ENCODE measurements at places on chromosomes 6 and 20.

DNA sequence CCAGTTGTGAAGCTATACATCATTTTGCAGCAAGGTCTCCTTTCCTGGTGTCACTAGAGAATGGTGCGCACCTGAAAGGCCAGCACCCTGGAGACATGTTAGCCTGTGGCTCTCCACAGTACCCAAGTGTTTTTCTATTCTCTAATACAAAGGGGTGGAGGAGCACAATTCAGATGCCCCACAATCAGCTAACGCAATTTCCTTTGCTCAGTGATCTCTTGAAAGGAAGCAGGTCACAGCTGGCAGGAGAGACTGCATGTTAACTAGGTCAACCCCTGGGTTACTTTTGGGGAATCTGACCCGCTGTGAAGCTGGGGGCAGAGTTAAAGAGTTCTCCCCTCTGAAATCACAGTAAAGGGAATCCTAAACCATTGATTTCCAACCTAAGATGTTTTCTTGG is 92.5 kb downstream of the B3GAT2 start:
- no peak for DNase-seq

DNA sequence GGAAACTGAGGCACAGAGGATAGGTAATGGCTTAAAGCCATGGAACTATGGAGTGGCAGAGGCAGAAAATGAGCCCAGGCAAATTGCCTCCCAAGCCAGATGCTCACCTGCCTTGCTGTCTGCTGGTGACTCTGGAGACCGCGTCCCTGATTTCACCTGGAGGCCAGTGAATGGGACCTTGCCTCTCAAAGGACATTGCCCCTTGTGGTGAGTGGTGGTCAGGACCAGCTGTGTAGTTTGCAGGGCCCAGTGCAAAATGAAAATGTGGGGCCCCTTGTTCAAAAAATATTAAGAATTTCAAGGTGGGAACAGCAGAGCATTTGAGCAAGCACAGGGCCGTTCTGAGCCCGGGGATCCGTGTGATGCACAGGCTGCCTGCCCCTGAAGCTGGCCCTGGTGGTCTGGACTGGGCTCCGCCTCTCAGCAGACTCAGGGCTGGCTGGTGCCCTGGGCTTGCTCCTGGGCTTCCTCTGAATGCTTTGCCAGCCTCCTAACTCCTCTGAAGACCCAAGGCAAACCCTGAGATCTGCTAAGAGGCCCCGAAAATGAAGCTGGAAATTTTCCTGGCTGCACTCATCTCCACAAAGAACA is 19.8 kb upstream of the KCNG1 start:
- DNase-seq = no peak

DNA sequence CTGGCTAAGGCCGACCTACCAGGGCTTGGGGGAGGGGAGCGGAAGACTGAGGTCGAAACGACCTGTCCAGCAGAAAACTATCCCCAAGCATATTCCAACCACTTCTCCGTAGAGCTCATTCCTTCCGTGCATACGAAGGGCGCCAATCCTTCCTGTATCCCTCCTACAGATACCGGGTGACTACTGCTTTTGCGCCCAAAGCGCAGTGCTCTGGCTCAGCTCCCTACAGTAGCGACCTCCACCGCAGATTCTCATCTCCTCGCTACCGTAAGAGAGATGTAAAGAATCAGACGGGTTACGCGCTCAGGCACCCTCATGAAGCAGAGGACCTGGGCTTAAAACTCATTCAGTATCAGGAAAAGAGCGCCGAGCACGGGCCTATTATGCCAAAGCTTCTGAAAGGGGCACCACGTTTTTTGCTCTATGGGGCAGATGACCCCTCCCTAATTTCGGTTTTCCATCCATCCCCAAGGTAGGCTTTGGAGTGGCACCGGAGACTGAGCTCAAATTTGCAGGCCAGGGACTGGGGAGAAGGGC is 563 bp upstream of the NNAT start:
- no peak for DNase-seq

DNA sequence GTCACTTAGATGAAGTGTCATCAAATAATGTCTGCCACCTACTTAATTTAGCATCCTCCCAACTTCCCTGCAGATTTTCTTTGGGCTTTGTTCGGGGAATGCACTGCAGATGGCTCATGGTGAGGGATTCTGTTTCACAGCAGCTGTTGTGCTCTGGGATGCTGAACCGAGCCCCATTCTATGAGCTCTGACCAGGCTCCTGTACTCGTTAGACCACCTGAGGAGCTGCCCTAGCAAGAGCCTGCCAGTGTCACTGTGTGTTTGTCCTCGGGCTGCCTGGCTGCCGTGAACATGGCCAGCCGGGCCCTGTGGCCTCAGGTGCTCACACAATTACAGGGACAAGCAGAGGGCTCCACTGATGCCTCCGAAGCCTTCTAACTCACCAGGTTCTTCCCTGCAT is 238.8 kb upstream of the ECI2 start:
- DNase-seq = no peak

DNA sequence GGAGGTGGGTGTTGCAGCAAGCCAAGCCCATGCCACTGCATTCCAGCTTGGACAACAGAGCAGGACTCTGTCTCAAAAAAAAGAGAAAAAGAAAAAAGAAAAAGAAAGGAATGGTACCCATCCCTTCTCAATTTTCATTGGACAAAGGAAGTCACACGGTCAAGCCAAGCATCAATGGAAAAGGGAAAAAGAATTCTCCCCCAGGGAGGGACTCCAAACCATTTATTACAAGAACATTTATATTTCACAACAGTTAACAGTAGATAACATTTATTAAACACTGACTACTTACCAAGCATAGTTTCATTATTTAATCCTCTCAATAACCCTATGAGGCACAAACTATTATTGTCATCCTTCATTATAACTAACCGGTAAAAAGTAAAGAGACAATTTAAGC is 6.6 kb upstream of the KIF13A start:
- no peak for DNase-seq

- DNase-seq = peak; percentile 62
Observed at GRCh38 chr6:43509142-43509983, 783 bp downstream of the LRRC73 start.

- DNase-seq = no peak
Observed at GRCh38 chr6:155850408-155850841, 394.8 kb upstream of the NOX3 start.

- no peak for DNase-seq
Observed at GRCh38 chr6:3409699-3410384, 47.0 kb downstream of the SLC22A23 start.

DNA sequence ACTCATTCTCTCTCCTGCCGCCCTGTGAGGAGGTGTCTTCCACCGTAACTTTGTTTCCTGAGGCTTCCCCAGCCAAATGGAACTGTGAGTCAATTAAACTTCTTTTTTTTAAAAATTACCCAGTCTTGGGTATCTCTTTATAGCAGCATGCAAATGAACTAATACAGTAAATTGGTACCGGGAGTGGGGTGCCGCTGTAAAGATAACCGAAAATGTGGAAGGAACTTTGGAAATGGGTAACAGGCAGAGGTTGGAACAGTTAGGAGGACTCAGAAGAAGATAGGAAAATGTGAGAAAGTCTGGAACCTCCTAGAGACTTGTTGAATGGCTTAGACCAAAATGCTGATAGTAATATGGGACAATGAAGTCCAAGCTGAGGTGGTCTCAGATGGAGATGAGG is 55.8 kb downstream of the EPB41L2 start:
- DNase-seq = no peak

GRCh38 chr6:139868576-139868975 is 494.1 kb upstream of the CITED2 start:
- DNase-seq = no peak

GRCh38 chr6:42075159-42075838 is 25.0 kb downstream of the TAF8 start:
- DNase-seq = peak; percentile 94

DNA sequence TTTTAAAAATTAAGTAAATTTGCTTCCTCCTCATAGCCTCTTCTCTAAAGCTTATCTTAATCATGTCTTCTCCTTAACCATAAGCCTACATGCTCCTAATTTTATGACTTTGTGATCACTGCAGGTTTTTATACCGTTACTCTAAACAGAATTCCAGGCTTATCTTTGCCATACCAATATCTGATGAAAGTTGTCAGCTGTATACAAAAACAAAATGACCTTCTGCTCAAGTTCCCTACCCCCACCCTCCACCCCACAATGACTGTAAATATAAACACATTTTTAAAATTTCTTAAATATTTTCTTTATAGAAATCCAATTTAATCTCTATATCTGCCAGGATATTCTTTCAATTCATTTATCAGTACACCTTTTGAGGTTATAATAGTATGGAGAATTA is 60.5 kb upstream of the SGK1 start:
- DNase-seq = no peak

GRCh38 chr20:60104993-60105803 is 147.0 kb downstream of the CDH26 start:
- no peak for DNase-seq

GRCh38 chr6:49668083-49668511 is 31.5 kb upstream of the RHAG start:
- peak; percentile 48 for DNase-seq

GRCh38 chr6:167932468-167933276 is 64.8 kb upstream of the KIF25 start:
- peak; percentile 31 for DNase-seq

GRCh38 chr20:15862178-15862577 is 711.1 kb downstream of the KIF16B start:
- peak; percentile 76 for DNase-seq

GRCh38 chr6:84353459-84354423 is 126.3 kb upstream of the CEP162 start:
- peak; percentile 42 for DNase-seq

DNA sequence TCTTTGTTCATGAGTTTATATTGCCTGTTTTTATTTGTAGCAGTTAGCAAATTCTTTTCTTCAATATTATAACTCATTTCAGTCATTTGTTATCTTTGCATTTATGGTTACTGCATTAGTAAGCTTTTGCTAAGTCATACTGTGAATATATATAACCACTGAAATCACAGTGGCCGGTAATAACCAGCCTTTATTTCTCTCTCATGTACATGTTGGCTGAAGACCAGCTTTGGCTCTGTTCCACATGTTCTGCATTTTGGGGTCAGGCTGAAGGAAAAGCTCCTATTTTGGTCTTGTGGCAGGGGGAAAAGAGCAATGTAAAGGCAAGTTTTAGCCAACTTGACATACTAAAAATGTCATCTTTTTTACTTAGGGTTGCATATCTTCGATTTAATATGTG is 276.3 kb downstream of the BCKDHB start:
- no peak for DNase-seq

DNA sequence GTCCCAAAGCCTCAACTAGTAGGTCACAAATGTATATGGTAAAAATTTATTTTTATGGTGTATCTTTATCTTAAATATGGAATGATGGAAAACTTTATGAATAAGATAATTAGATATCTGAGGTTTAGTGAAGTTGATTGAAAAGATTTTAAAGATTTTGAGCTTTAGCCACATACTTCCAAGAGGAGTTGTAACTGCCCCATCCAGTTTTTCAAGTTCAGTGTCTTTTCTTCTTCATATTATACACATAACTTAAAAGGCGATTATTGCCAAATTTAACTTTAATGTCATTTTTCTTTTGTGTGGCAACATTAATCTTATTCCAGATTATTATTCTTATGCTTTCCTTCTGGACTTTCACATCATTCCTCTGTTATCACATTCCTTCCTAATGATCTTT is 266.4 kb downstream of the TINAG start:
- peak; percentile 43 for DNase-seq

- no peak for DNase-seq
Observed at GRCh38 chr20:25533920-25534700, 51.2 kb downstream of the NINL start.

DNA sequence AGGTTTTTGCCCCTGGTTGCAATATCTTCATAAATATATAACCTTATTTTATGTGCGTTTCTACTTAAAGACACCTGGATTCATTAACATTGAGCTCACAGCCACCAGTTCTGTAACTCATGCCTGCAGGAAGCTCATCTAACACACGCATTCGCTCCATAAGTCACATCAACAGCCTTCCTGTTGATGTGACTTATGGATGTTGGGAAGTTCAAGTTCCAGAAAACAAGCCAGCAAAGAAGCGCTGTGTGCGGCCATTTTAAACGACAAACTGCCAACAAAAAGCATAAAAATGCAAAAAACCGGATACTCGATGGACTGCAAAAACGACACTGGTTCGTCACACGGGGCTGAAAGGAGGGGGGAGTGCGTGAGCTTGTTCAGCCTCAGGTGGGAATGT is 77.9 kb upstream of the NFATC2 start:
- DNase-seq = no peak

DNA sequence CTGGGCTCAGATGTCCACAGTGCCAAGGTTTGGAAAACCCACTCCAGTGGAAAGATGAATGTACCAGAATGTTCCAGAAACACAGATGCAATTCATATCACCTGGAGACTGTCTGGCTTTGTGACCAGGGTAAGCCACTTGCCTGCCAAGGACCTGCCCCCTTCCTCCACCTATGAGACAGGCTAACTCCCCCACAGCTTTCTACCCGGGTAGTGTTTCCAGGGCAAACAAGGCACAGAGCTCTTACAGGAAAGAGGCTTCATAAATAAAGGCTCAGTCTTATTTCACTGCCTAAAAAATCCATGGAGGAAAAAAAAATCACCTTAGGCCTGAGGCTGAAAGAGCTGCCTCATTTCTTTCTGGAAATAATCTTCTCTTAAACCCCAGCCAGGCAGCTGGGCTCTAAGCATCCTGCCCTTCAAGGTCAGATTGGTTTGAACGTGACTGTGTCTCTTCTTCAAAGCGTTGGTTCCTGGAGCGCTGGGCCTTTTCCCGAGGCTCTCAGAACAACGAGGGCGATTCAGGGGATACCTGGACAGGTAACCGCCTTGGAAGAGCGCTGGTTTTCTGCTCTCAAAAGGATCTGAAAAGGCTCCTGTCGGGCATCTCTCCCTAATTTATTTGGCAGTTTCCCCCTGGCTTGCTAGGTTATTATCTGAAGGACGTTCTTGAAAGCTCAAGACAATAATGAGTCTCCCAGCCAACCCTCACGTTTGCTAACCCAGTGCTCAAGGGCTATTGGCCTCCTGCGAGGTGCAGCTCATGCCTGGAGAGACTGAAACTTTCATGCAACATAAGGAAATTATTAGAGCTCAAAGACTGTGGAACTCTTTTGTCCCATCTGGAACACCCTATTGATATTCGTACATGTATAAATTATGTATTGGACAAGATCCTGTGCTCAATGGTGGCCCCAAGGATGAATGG is 199.2 kb upstream of the PMEPA1 start:
- DNase-seq = no peak

DNA sequence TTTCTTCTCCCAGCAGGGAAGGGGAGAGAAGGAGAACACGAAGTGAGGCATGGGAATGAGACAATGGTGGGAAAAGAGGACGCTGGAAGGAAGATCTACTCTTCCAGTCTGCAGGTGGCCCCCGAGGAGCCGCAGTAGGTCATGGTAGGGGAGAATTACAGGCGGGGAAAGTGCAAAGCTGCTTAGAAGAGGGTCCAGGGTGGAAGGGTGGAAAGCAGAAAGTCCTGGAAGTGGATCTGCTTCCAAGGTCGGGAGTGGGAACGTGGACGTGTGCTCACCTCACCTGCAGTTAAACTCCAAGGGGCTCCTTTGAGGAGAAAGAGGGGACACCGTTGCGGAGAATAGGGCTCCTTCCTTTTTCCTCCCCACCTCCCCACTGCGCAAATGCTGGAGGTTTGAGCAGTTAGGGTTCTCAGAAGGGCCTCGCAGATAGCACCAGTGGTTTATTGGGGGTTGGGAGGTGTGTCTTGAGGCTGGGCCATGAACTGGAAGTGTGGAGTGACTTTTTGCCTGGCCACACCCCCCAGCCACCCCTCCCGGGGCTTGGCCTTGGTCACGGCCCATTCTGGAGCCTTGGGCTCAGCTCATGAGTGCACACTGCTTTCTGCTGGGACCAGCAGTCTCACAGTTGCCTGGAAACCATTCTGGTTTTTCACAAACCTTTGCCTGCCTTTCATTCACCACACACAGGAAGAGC is 100.4 kb upstream of the MLN start:
- DNase-seq = peak; percentile 10

Data from DMS53 (cell line).